ENCODE measurements at places on chromosomes 1 and 21.
A peak's percentile ranks its signal among the peaks of the same experiment; 100 is the strongest.

DNA sequence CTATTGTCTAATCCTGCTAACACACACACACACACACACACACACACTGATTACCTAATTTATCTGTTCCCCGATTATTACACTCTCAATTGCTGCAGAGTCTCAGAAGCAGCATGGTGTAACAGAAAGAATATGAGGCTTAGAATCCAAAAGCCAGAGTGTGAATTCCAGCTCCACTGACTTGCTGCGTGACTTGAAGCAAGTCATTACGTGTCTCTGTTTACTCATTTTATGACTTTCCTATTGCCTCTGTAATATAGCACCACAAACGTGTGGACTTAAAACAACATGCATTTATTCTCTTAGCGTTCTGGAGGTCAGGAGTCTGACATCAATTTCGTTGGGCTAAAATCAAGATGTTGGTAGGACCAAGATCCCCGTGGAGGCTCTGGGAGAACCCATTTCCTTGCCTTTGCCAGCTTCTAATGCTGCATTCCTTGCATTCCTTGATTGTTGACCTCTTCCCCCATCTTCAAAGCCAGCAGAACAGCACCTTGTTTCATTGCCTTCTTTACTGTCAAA is 55.9 kb upstream of the ATP5PO start:
- DNase-seq: no peak

DNA sequence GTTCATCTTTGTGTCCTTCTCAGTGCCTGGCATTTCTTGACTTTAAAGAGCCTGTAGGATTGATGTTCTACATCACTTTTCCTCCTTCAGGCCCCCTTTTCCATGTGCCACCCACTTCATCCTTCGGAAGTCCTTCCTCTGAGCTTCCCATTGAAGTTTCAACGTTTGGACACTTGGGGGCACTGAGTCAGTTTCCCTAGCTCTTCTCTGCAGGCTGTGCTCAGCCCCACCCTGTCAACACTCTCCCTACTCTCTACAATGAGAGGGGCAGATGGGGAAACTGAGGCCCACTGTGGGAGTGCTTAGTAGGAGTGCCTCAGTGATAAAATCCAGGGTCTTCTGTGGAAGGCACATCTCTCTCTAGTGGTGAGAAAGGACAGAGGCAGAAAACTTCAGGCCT is 11.9 kb downstream of the KCNJ10 start:
- no peak for DNase-seq

DNA sequence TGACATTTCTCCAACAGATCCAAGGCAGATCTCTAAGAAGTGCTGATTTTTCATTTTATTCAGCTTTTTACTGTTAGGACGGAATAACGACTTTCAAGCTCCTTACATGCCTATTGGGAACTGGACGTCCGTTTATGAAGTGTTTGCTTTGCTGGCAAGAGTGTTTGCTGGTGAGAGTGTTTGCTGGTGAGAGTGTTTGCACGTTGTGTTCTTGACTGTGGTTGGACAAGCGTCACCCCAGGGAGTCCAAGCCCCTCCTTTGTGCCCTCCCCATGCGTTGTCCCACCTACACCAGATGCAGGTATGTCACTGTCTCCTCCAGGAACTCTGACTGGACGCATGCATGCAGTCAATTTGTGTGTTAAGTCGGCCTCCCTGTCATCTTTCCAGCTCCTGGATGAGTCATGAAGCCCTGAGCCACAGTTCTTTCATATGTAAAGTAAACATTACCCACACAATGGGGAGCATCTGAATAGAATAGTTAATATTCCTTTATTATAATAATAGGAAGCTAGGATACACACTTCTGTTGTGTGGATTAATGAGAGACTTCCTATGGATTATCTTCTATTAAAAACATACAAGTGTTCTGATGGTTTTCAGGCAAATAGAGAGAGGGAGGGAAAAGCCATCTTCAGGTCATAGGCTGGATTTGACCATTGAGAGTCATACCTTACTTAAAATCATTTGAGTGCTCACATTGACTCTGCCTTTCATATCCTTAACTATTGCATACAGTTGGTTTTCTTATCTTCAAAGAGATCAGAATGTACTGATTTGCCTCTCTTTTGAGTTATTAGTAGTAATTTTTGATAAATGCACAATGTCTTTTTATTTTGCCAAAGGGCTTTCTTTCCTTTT is 119.2 kb downstream of the GALNT2 start:
- DNase-seq: no peak

DNA sequence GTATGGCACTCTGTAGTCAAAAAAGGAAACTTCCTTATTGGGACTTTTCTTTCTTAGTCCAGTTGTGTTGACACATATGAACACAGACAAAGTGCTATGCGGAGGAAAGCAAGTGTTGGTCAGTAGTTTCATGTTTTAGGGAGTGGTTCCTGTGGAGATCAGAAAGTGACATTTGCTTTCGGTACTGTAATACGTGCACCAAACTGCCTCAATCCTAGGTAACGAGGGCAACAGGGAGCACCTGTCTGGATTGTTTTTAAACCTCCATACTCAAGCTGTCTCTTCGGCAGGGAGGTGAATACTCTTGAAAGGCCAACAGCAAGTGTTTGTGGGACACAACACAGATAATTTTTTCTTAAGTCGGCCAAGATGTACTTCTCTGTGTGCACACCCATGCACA is 9.1 kb downstream of the RHOU start:
- DNase-seq: no peak

DNA sequence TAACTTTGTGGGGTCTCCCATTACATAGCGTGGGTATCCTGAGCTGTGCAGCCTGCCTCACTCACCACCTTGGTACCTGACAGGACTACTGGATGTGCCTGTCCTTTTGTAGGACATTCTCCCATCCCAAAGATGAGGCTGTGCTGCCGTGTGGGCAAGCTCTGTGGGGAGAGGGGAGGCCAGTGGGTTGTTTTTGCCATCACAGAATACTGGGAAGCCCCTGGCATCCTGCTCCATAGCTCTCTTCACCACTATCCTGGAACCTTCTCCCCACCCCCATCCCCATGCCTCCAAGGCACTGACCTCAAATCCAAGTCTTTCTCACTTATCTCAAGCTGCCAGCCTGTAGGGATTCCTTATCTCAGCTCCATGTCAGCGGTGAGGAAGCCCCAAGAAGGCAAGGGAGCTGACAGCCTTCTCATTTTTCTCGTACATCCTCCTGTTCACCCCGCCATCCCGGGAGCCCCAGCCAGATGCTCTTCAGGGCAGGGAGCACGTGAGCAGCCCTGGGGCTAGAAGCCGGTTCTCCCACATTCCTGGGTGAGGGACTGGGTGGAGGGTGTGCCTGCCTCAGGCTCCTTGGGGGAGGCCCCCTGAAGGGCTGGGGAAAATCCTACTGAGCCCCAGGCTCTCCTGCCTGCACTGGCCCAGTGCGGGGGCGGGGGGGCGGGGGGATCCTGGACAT is 2.4 kb upstream of the ELF3 start:
- DNase-seq: peak; percentile 18

- DNase-seq: peak; percentile 53
These were observed 24.7 kb downstream of the NPHS2 start for GRCh38 chr1:179550746-179551682.

DNA sequence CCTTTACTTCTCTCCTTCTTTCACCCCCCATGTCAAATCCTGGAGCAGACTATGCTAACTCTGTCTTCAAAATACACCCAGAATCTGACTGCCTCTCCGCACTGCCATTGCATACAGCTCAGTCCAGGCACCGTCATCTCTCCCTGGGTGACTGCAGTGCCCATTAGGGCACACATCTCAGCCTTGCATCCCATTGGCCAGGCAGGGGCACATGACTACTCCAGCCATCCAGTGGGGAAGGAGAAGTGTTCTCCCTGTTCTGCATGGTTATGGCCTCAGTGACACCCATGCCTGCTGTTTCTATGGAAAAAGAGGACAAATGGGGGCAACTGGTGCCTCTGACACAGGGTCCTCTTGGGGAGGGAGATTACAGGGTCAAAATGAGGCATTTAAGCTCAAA is 270.5 kb downstream of the MATN1 start:
- DNase-seq: no peak

- DNase-seq: no peak
These were observed 60.0 kb upstream of the ROR1 start for GRCh38 chr1:63713627-63714481.

DNA sequence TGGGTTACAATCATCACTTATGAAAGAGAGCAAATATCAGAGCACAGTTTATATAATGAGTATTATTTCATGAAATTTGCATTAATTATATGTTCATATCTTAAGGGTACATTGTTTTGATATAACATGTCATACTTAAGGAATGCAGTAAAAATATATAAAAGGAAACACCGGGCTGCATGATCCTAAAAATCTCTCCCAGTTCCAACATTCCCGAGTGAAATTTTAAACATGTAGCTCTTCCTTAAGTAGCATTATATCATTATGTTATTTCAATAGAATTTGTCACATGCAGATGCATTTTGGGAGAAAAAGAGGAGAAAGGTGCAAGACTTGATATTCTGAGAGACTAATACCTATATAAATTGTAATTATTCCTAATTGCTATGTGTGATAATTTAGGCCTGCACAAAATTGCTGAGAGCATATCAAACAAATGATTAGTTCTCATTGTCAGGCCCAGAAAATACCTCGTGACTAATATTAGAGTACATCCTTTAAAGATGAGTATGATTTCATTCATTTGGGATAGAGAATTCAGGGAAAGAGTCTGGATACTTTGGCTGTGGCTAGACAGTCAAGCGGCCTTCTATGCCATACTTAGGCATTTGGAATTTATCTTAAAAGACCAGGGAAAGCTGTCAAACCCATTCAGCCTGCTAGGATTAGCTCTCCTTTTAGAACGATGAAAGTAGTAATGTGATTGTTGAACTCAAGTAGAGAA is 86.8 kb downstream of the ADGRL2 start:
- no peak for DNase-seq

- no peak for DNase-seq
These were observed 132.4 kb downstream of the SDCCAG8 start for GRCh38 chr1:243388276-243388675.

DNA sequence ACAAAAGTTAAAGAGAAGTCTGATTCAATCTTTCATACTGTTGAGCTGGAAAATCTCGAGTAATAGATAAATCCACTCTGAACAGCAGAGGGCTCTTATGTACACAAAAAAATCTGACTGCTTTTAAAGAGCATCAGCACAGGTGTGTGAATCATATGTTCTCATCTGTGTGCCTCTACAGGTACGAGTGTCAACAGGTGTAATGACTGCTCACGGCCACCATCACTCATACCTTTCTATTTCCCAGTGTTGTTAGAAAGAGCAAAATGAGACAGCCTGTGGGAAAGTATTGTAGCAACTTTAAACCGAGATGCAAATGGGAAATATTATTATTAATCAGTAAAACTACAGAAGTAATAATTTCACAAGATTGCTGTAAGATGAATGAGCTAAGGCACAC is 49.0 kb upstream of the SCAF4 start:
- no peak for DNase-seq

Data from SK-N-MC (cell line).